PC-3 (cell line): ENCODE measurements at places on chromosomes 2 and 18.

DNA sequence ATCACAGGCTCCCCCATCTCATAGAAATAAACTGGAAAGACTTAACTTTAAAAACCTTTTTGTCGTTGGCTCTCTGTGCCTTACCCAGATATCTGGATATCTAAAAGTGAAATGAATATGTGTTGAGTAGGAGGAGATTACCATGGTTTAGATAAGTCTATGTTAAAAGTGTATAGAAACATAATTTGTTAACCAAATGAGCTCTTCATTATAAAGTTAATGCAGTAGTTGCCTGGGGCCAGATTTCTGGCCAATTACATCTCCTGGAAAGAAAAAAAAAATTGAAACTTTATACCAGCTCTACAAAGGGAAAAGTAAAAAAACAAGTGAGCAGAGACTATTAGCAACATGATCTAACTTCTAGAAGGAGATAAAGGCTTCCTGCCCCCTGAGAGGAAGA is 259.6 kb upstream of the UBE2E3 start:
- DNase-seq, result no peak

- DNase-seq, result no peak
These were observed 87.3 kb upstream of the TLK1 start for GRCh38 chr2:171247741-171248662.

DNA sequence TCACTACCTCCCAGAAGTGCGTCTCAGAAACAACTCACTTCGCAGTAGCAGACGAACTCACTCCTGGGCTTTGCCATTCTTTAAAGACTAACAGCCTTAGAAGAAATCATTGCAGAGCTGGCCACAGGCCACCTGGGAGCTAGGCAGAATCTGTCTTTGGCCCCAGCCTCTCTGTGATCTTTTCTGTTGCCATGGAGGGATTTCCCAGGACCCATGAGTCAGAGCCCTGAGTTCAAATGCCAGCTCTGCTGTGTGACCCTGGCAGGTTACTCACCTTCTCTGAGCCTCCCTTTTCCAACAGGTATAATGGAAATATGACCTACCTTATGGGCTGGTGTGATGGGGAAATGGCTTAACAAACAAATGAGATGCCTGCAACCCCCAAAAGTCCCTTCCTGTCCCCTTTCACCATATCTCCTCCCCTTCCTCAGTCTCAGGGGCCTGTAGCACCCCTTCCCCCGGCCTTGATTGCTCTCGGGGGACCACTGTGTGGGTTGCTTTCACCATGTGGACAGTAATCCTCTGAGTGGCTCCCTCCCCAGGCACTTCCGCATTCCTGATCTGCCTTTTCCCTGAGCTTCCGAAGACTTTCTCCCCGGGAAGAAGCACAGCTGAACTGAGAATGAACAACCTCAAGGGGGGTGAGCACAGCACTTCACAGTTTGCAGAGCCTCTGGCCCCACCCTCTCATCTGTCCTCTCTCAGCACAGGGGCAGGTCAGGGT is 34.0 kb upstream of the SLC66A3 start:
- no peak for DNase-seq

- no peak for DNase-seq
These were observed 184.4 kb upstream of the DOK6 start for GRCh38 chr18:69216321-69216720.

GRCh38 chr18:62898359-62898758 is 183.0 kb downstream of the PHLPP1 start:
- no peak for DNase-seq

- no peak for DNase-seq
These were observed 277.7 kb downstream of the CAMKMT start for GRCh38 chr2:44639399-44639798.

- DNase-seq, result peak; percentile 90
These were observed 33.8 kb upstream of the NFATC1 start for GRCh38 chr18:79361766-79362522.

GRCh38 chr2:104092886-104093285 is 761.0 kb upstream of the POU3F3 start:
- DNase-seq, result no peak

- no peak for DNase-seq
These were observed 234.4 kb downstream of the BCL11A start for GRCh38 chr2:60319031-60319547.

DNA sequence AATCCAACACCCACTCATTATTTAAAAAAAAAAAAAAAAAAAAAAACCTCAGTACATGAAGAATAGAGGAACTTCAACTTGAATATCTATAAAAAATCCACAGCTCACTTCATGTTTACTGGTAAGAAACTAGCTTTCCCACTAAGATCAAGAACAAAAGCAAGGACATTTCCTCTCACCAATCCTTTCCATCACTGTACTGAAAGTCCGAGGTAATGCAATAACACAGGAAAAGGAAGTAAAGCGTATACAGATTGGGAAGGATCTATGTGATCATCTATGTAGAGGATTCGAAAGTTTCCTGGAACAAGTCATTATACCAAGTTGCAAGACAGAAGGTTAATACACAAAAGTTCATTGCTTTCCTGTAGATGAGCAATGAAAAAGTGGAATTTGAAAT is 63.2 kb downstream of the ROCK2 start:
- no peak for DNase-seq

GRCh38 chr2:157107877-157108276 is 149.6 kb upstream of the GALNT5 start:
- peak; percentile 43 for DNase-seq

GRCh38 chr18:34647251-34647650 is 62.8 kb upstream of the DTNA start:
- no peak for DNase-seq

- DNase-seq, result no peak
These were observed 103.1 kb downstream of the UPP2 start for GRCh38 chr2:158204741-158205165.

GRCh38 chr2:134232461-134232860 is 21.4 kb upstream of the MGAT5 start:
- no peak for DNase-seq

GRCh38 chr2:3148716-3149115 is 228.9 kb downstream of the EIPR1 start:
- DNase-seq, result no peak
